ENCODE measurements at places on chromosomes 5 and 9.

DNA sequence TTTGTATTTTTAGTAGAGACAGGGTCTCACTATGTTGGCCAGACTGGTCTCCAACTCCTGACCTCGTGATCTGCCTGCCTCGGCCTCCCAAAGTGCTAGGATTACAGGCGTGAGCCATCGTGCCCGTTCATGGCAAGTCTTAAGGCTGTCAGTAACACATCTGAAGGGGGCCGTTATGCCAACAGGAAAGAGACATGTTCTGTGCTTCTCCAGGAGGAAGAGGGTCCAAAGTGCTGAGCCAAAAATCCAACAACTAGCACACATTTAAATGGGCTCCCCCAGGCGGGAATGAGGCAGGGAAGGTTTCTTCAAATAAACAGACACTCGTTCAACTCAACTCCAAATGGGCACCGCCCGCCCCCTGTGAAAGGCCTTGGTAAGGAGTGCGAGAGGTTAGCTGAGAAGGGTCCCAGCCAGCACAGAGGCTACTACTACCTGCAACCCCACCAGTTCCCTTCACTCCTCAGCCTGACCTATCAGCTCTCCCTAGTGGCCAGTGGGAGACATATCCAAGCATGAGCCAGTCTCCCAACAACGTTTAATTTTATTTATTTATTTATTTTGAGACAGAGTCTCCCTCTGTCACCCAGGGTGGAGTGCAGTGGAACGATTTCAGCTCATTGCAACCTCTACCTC lies 84.1 kb upstream of the DMRT1 start:
- peak; percentile 60 for DNase-seq

GRCh38 chr5:161295721-161296250 lies 250.7 kb downstream of the GABRB2 start:
- DNase-seq = no peak

- DNase-seq = no peak
These were observed 119.9 kb downstream of the SPATA31D1 start for GRCh38 chr9:82108474-82108873.

- peak; percentile 97 for DNase-seq
These were observed 2.6 kb downstream of the OLFML2A start for GRCh38 chr9:124779368-124780059.

DNA sequence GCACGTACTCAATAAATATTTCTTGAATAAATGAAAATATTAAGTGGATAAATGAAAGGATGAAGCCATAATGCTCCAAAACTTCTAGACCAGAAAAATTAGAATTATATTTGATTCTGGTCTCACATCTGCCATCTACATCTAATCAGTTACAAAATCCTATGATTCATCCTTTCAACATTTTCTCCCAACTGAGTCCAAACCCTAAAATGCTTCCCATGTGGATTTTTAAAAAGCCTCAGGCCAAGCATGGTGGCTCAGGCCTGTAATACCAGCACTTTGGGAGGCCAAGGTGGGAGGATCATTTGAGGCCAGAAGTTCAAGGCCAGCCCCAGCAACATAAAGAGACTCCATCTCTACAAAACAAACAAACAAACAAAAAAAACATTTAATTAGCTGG lies 31.6 kb upstream of the FST start:
- no peak for DNase-seq

GRCh38 chr9:113456235-113456634 lies 7.3 kb upstream of the RGS3 start:
- DNase-seq = no peak

DNA sequence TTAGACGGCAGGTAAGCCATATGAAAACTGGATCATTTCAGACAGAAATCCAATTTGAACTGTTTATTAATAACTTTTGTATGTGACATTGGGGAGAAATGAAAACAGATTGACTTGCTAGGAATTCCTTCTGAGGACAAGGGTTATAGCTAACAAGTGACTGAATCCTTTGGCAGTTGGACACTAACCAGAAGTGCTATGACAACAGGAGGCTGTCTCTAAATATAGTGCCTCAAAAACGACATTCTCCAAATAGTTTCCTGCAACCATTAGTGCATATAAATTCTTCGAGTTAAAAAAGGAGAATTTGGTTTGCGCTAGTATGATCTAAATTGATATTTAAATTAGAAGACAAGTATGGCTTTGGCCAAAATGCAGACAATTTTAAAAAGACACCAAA lies 338.6 kb downstream of the PTPRD start:
- DNase-seq = peak; percentile 16

GRCh38 chr5:142107036-142107735 lies 1.4 kb upstream of the NDFIP1 start:
- no peak for DNase-seq

DNA sequence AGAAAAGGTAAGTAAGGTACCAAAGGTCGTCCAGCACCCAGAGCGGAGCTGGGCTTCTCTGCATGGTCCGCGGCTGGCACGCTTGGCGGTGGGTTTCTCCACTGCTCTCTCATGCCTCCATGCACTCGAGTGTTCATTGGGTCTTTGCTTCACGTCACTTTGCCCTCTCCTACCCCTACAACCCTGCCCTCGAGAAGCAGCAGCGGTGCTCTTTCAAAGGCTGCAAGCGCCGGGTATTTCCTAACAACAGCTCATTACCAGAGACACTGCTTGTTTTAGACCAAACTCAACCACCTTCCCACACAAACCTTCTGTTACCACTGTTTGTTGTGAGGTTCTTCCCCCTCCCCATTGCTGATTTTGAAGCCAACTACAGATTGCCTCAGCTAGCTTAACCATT lies 21.5 kb upstream of the ZBTB34 start:
- DNase-seq = no peak

Measured in astrocyte of the spinal cord (primary cell).